ENCODE measurements at places on chromosomes 1 and 21. TPM values are rescaled to one million over a fixed set of nuclear protein-coding genes. Genes with fewer than 3 reads are reported as not detected.

STK40 gene
- 61.2 TPM for total RNA-seq

GRCh38 chr1:95311014-95311413 lies 77.0 kb downstream of the RWDD3 start:
- no peak for DNase-seq

GRCh38 chr1:239912471-239912870 lies 179.2 kb upstream of the FMN2 start:
- no peak for DNase-seq

GRCh38 chr21:26212220-26212619 lies 41.6 kb upstream of the APP start:
- no peak for DNase-seq

DNA sequence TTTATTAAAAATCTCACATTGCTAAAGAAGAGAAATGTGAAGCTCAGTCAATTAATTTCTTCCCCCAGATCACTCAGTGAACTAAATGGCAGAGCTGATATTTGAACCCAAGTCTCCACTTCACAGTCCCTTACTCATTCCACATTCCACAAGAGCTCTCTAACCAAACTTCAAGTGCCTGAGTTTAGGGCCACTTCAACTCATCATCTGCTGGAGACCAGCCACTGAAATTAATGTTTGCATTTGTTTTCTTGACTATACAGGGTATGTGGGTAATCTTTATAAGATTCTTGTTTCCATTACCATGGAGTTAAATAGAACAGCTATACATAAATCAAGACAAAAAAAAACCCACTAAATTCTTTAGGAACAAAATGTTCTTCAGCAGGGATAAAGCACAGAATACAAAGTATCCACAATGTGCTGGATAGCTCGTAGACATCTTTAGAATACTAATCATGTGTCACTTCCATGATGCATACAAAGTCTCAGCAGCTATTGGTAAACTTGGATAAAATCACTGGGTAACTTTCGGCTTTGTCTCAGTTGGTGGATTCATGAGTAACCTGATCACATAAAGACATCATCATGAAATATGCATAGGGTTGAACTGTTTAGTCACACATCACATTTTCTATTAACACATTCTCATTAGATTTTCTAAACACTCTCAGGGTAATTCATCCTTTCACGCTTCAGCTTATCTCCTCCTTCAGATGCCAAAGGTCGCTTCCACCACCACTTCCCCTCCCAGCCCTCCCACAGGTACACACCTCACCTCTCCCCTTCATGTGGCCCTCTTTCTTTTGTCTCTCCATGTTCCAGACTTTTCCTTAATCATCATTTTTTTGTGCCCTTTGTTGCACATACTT lies 89.8 kb downstream of the LRRC53 start:
- no peak for DNase-seq

DDR2 gene
- total RNA-seq = 48.3 TPM
